NCI-H2171 treated with DMSO at 0.1 percent for 48 hours (cell line): ENCODE measurements at places on chromosomes 3 and 15.

- peak; percentile 71 for DNase-seq
Observed at GRCh38 chr15:67185621-67186225, 68.7 kb downstream of the AAGAB start.

DNA sequence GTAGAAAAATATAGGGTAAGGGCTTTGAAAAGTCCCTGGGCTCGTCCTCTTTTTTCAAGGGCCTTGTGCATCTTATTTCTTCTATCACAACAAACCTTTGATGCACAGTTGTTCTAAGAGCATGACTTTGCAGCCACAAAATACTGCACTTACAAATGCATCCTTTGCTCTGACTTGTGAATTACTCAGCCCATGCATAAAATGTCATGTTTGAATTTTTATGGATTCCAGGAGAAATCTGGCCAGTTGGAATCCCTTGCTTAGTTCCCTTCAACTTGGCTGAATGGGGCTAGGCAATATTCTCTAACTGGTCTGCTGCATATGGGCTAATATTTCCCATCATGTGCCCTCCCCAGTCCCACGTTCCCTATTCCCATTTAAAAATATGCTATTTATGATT, 523.9 kb upstream of the RGMA start:
- DNase-seq, result no peak

GRCh38 chr3:83843716-83844115, 1115.1 kb upstream of the CADM2 start:
- no peak for DNase-seq

- no peak for DNase-seq
Observed at GRCh38 chr3:65788461-65788860, 250.3 kb downstream of the MAGI1 start.

- DNase-seq, result no peak
Observed at GRCh38 chr3:195269375-195270078, 1.4 kb downstream of the XXYLT1 start.

GRCh38 chr3:144324076-144324475, 352.5 kb downstream of the DIPK2A start:
- DNase-seq, result no peak

DNA sequence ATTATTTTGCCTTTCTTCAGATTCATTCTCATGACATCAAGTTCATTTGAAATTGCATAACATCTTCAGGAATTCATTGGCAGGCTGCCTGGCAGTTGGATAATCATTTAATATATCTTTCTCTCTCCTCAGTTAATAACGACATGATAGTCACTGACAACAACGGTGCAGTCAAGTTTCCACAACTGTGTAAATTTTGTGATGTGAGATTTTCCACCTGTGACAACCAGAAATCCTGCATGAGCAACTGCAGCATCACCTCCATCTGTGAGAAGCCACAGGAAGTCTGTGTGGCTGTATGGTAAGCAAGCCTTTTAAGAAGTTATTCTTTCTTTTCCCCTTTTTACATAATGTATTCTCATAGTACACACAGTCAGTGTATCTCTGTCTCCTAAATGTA, 38.2 kb downstream of the TGFBR2 start:
- DNase-seq, result no peak
